HS-5 (cell line): ENCODE measurements at places on chromosomes 3 and 15.

DNA sequence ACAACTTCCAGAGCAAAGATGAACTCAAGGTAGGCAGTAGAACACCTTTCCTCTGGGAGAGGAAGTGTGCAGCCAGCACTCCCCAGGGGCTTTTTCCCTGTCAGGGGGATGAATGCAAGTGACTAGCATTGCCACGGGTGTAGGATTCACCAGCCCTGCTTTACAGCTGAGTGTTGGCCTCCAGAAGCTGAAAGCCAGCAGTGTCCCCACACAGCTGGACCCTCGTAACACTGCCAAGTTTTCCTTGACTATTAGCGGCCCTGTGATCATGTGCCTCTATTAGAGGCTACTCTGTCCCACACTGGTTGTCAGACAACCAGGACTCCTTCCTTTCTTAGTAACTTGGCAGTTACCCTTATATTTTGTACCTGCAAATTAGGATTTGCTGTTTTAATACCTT is 104.9 kb upstream of the MANF start:
- DNase-seq: no peak

GRCh38 chr3:140627756-140628155 is 50.1 kb upstream of the TRIM42 start:
- no peak for DNase-seq

GRCh38 chr3:15527031-15527459 is 5.5 kb upstream of the COLQ start:
- no peak for DNase-seq

- DNase-seq: no peak
These were observed 184.0 kb downstream of the EBLN2 start for GRCh38 chr3:73245459-73245858.

DNA sequence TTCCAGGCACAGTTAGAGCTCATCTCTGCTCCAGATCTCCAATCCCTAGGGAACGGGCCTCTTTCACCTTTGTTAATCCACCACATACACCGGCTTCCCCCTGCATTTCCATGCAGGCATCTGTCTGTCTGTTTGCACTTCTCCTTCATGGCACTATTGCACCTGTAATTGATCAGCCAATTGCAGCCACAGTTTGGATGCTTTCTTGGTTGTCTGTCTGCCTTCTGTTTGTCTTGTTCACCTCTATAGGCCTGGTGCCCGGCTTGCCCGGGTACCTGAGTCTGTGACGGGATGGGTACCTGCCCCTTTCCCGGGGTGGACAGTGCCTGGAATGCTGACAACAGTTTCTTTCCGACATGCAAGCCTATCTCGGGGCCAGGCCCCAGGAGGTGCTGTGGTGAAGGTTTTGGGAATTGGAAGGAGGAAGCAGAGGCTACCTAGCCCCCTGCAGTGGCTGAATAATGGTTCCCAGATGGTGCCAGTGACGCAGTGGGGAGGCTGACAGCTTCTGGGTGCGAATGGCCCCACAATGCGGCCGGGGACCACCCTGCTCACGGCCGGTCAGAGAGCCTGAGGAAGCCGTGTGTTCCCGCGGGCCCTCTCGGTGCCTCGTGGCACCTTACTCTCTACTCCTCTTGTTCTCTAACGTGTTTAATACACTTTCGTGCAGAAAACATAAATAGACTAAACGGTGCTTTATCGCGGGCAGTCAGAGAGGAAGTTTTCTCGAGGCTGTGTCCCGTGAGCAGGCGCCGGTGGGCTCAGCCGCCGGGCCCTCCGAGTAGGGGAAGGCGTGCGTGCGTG is 31.3 kb upstream of the RAB6B start:
- no peak for DNase-seq

DNA sequence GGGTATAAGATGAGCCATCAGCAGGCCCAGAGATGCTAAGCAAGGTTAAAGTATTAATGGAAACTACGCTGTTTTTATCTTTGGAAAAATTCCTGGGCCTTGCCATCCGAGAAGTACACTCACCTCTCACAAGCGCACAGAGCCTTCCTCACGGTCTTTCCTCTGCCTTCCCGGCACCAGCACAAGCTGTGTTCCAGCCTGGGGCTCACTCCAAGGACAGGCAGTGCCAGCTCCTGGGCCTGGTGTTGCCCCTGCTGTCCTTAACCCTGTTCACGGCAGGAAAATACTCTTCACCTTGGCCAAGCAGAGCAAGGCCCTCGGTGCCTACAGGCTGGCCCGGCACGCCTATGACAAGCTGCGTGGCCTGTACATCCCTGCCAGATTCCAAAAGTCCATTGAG is 14.3 kb upstream of the RHO start:
- DNase-seq: no peak

- no peak for DNase-seq
These were observed 41.0 kb upstream of the CMSS1 start for GRCh38 chr3:99776516-99777209.
